Stimulated activated CD8-positive, alpha-beta memory T cell treated with anti-CD3 and anti-CD28 coated beads, Interleukin-4, amount 100 ng/mL, for 4 hours (primary cell): ENCODE measurements at places on chromosomes 13 and 19.

DNA sequence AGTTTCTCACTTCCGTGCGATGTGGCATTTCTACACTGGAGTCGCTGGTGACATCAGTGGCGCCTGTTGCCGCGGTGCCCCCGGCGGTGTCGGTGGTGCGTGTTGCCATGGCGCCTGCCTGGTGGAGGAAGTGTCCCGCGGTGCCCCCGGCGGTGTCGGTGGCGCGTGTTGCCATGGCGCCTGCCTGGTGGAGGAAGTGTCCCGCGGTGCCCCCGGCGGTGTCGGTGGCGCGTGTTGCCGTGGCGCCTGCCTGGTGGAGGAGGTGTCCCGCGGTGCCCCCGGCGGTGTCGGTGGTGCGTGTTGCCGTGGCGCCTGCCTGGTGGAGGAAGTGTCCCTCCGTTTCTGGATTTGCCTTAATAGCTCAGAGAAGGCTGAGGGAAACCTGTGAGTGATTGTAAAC, 127.6 kb downstream of the KDM4B start:
- DNase-seq: no peak

DNA sequence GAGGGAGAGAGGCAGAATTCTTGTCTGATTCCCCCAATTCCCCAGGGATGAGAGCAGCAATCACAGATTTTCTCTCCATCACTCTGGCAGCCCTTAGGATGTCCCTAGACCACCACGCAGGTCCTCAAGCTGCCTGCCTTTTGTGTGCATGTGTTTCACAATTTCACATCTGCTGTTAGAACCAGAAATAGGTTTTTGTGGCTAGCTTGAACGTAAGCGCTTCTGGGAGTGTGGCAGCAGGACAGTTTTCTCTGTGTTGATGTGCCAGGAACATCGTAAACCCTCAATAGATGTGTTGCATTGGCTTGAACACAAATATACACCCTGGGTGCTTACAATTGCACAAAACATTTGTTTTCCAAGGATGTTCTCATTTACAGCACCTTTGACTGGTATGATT, 78.8 kb upstream of the TMTC4 start:
- DNase-seq: no peak

DNA sequence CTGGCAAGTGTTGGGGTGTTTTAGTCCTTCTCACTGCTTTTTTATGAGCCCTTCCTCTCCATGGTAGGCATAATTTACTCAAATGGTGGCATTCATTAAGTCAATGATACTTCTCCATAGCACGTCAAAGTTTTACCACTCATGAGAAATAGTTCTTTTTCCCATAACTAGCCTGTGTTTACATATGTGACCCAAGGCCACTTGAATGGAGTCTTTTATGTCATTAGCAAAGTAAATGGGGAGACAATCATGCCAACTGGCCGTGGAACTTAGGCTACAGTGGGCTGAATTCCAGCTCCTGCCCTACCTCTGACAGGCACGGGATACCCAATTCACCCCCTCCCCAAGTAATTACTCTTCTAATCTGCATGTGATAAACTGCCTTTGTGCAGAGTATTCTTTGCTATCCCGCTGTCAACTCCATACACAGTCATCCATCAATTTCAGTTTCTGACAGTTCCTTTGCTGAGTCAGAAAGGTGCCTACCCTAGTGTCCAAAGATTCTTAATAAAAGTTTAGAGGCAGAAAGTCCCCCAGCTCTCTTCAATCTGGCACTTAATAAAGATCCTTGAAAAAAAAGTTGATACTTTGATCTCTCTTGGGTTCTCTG, 16.9 kb downstream of the PROSER1 start:
- DNase-seq: no peak

GRCh38 chr13:32804673-32805230, 211.5 kb upstream of the KL start:
- DNase-seq: no peak

DNA sequence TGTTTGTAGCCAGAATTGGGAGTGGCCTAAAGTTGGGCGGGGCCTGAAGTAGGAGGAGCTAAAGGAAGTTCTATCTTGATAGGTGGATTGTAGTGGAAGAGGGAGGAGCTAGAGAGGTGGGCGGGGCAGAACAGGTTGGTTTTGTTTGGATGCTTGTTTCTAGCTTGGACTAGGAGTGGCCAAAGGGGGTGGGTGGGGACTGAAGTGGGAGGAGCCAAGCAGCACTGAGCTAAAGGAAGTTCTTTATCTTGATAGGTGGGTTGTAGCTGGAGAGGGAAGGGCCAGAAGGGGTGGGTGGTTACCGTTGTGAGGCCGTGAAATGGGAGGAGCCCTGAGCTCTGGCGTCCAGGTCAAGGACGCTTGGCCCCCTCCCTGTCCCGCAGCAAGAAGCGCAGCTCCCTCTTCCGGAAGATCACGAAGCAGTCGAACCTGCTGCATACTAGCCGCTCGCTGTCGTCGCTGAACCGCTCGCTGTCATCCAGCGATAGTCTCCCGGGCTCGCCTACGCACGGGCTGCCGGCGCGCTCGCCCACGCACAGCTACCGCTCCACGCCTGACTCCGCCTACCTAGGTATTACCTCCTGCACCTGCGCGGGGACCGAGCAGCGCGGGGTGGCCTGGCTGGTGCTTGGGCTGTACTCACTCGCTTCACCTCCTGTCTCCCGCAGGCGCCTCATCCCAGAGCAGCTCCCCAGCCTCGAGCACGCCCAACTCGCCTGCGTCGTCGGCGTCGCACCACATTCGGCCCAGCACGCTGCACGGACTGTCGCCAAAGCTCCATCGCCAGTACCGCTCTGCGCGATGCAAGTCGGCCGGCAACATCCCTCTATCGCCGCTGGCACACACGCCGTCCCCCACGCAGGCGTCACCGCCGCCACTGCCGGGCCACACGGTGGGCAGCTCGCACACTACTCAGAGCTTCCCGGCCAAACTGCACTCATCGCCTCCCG, 8.0 kb downstream of the DNASE2 start:
- no peak for DNase-seq

DNA sequence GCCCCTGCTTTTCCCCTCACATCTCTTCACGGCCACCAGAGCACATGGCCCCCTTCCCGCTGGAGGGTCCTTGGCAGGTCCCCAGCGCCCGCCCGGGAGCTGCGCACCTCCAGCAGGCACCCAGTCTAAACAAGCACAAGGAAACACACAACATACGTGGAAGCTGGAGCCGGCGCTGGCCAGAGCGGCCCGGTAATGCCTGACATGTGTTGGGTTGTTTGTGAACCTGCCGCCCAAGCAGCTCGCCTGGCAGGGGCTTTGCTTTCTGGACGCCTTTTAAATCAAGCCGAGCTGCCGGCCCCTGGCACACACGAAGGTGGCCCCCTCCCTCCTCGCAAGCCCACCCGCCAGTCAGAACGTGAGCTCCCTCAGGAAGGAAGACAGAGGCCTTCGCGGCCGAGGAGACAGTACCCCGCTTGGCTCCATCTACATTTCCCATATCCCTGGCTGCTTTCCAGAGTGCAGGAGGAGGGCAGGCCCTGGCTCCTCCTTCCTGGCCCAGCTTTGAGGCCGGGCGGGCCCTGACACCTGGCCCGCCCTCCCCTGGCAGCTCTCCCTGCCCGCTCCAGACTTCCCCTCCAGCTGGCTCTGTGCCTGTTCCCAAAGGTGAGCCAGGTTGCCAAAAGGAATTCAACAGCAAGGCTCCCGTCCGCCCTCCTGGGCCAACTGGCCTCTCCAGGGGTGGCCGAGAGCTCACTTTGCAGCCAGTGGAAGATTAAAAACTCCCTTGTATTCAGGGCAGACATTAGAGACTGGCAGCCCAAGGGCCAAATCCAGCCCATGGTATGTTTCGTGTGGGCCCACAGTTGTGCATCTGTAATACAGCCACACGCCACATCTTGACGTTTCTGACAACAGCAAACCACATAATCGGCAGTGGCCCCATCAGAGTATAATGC, 28.7 kb downstream of the COMP start:
- DNase-seq: no peak

GRCh38 chr19:55160128-55160985, 2.8 kb upstream of the TNNI3 start:
- DNase-seq: peak; percentile 66

DNA sequence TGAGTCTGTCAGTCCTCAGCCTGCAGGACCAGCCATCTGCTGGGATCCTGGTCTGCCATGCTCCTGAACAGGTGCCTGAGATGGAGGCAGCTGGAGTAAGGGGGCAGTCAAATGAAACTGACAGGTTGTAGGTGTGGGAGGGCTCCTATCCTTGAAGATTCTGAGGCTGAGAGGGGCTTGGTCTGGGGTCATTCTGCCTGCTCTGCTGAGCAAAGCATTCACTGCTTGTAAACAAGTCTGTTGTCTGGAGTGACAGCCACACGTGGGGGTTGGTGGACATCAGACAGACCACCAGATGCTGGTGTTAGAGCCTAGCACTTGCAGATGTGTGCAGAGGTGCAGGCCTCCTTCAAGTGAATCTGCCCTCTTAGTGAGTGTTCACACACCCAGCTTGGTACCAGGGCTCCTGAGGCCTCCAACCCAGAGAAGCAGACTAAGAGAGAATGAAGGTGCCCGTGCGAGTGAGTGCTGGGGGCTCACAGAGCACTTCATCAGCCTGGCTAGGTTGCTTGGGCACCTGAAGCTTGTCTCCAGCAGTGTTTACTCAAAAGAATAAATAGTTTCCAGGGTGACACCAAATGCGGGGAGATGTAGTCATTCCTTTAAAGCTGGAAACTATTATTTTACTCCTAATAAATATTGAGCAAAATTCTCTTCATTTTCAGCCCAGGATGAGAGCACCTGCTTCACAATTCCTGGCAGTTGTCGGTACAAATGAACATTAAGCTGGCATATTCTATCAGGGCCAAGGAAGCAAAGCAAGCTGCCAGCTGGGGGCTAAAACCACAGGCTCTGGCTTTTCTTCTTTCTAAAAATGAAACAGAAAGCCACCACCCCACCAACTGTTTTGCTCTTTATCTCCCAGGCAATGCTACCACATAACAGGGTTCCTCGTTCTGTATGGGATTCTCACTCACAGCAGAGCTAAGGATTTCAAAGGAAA, 82.3 kb downstream of the RNASEH2B start:
- no peak for DNase-seq

GRCh38 chr13:77660841-77661250, 36.6 kb upstream of the SLAIN1 start:
- no peak for DNase-seq

GRCh38 chr13:48400850-48401291, 12.0 kb downstream of the LPAR6 start:
- DNase-seq: no peak

DNA sequence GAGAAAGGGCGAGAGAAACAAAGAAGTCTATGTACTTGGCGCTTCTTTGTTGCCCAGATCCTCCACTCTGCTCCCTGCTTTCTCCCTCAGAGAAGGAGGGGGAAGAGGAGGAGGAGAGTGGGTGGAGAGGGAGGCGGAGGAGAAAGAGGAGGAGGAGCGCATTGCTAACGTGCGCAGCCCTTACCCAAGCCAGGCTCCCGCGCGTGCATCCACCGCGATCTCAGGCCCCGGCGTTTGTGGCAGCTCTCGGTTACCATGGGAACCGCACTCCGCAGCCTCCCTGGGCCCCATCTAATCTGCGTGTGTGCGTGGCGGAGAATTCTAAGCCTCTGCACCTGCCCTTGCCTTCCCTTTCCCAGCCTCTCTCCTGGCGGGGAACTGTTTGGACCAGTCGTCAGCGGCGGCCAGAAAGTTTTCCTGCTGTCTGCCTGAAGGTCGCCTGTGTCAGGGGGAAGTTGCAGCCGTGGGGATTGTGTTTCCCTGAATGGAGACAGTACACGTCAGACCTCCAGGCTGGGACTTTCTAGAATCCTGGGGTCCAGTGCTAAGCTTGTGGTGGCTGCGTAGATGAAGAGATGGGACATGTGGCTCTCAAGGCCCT, at the start of gene ERICH6B:
Gene ERICH6B, minus strand, starts transcription at position 239 of the 601 bp plus-strand sequence. CDS start 18,734 bp downstream, outside the sequence.
- DNase-seq: no peak

GRCh38 chr13:110475117-110475516, 86.4 kb downstream of the RAB20 start:
- no peak for DNase-seq
